Activated naive CD4-positive, alpha-beta T cell treated with Interleukin-2 at 50 U/mL for 16 hours (primary cell): ENCODE measurements at places on chromosomes 7 and 10.

DNA sequence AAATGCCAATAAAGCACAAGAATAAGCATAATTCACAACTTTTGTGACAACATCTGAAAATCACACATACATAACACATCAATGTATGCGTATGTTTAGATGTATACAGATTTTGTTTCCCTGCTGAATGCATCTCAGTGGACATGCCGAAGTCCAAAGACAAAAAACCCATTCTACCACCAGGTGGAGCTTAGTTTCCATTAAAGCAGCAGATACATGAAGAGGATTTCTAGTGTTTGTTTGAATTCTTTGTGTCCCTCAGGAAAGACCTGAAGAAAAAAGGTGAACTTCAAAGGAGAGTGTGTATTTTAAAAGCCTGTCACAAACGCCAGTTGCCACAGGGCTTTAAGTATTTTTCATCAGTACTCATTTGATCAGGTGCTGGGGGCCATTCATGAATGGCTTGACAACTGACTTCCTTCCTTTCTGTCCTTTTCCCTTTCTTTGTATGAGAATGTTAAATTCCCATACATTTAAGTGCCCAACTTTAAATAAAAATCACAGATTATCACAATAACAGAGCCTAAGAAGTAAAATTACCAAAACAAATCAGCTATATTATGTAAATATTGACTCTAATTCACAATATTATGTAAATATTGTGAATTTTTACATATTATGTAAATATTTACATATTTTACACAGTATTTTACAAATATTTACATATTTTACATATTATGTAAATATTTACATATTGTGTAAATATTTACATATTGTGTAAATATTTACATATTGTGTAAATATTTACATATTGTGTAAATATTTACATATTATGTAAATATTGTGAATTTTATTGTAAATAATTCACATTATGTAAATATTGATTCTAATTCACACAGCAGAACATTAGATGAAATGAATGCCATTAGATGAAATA is 343.0 kb downstream of the CRPPA start:
- no peak for DNase-seq

DNA sequence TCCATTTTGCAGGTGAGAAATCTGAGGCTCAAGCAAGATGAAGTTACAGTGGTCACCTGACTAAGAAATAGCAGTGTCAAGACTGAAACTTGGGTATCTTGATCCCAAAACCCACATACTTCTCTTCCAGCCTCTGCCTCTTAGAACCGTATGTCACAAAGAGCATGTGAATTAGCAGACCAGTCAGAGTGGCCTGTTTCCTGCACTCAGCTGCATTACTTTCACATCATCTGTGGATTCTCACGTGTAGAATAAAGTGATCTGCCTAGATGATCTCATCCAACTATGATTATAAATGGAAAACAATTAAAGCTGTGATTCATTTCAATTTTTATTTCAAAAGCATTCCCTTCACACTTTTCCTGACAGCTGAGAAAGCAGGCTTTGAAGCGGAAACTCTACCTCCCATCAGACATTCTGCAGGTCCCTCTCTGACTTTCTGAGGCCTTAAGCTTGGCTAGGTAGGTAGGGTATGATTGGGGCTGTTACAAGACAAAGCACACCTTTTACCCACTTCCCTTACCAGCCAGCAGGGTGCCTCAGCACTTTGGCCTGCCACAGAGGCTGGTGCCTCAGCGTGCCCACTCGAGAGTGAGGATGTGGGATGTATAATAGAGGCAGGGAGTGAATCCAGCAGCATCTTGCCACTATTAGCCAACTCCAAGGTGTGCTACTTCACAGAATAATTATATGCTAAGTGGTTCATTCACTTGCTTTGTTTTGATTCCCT is 70.2 kb upstream of the PDE1C start:
- no peak for DNase-seq

- no peak for DNase-seq
Observed at GRCh38 chr7:140192620-140193019, 15.8 kb upstream of the KDM7A start.

DNA sequence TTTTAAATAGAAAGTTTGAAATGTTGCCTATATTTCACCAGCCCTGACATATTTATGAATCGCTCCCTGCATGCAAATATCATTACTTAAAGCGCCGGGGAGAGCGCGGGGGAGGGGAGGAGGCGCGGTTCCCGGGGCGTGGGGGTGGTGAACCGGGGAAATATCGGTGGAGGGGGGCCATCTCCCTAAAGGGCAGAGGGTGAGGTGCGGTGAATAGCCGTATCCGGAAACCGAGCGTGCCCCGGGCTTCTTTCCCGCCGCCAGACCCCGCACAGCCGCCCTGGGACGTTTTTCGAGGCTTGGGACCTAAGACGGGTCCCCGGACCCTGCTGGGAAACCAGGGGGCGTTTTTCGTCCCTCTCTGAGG is 6.9 kb upstream of the ZNF503 start:
- no peak for DNase-seq

- peak; percentile 31 for DNase-seq
Observed at GRCh38 chr7:93147363-93147762, 822 bp downstream of the SAMD9L start.

GRCh38 chr7:101386558-101387231 is 24.0 kb downstream of the COL26A1 start:
- no peak for DNase-seq

DNA sequence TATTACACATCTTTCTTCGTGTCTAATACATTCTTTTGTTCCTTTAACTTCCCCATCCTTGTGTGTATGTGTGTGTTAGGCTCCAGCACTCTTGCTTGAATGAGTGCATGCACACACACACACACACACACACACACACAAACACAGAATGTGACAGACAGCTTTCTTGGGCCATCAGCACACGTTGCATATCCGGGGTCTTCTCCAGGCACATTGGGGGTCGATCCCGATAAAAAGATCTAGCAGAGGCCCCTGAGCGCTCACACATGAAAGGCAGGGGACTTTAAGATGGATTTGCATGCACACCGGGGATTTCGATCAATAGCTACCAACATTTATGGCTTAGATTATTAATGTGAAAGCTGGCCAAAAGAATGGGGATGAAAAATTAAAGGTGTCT is 4.5 kb downstream of the SKIDA1 start:
- DNase-seq = no peak

DNA sequence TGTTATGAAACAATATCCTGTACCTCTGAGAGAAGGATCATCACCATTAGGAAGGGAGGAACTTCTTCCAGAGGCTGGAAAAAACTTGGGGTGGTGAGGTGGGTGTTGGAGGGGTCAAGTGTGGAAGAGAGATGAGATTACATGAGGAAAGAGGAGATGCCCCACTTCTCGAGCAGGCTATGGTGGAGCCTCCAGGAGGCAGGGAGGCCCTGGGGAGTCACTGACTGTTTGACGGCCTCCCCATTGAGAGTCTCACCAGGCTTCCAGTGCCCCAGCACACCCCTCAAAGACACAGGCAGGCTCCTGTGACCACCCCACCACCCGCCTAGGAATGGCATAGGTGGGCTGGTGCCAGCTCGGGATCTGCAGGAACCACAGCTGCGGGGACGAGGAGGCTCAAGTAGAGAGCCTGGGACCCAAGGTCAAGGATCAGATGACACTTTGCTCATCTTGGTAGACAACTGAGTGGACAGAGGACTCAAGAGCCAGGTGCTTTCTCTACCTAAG is 185.3 kb upstream of the GDF10 start:
- DNase-seq = no peak

DNA sequence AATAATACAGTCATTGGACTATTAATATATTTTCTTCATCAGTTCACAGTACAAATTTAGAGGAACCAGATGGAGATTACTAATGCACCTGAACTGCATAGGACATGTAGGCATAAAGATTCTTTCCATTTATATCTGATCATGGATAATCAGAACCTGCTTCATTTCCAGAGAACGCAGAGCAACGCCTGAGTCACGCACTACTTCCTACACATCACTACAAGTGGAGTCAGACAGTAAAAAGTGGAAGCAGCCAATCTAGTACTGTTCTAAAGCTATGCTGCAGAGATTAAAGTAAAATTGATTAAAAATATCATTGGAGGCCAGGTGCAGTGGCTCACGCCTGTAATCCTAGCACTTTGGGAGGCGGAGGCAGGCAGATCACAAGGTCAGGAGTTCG is 43.3 kb downstream of the BRI3 start:
- no peak for DNase-seq

GRCh38 chr7:95095966-95096540 is 188.7 kb downstream of the PPP1R9A start:
- DNase-seq = no peak

GRCh38 chr7:26633557-26633956 is 230.8 kb downstream of the SKAP2 start:
- no peak for DNase-seq
